ENCODE measurements at places on chromosomes 1 and 21.

GRCh38 chr21:45060675-45061311 is 13.6 kb upstream of the ADARB1 start:
- no peak for DNase-seq

GRCh38 chr1:23748016-23748415 is 4.7 kb downstream of the ELOA start:
- DNase-seq: no peak

DNA sequence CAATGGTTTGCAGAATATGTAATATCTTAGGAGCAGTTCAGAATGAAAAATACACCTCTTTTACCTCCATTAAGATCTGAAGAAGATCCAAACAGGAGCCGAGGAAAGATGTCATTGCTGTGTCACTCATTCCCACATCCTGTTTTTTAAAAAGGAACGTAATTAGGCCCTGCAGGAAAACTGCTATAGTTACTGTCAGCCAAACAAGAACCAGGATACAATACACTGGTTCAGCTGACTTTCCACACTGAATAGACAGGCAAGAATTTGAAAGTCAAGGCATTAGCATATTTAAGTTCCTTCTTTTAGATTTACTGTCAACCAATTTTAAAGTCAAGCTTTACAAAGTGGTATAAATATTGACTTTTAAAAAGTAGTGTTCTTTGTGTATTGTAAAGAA is 63.8 kb downstream of the IARS2 start:
- DNase-seq: no peak

DNA sequence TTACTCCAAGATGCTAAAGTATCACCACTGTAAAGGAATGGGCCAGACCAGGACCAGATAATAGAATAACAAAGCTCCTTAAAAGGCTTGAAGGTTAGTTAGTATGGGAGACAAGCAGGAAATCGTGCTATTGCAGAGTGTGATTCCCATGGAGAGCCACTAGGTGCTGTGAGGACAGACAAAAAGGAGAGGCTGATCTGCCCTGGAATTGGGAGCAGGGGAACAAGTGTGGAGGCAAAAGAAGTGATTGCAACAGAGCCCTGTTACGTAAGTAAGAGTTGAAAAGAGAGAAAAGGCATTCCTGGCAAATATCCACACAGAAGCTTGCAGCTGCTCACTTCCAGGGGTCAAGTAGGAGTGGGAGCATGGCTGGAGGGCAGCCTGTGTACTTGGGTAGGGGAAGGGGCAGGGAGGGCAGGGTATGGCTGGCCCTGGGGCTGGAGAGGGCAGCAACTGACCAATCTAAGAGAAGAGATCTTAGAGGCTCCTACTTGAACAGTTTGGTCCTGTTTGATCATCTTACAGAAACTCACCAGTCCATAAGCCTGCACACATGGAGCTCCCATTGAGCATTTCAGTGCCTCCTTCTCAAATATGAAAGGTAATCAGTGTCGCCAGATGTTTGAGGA is 207.7 kb upstream of the GJB5 start:
- no peak for DNase-seq

DNA sequence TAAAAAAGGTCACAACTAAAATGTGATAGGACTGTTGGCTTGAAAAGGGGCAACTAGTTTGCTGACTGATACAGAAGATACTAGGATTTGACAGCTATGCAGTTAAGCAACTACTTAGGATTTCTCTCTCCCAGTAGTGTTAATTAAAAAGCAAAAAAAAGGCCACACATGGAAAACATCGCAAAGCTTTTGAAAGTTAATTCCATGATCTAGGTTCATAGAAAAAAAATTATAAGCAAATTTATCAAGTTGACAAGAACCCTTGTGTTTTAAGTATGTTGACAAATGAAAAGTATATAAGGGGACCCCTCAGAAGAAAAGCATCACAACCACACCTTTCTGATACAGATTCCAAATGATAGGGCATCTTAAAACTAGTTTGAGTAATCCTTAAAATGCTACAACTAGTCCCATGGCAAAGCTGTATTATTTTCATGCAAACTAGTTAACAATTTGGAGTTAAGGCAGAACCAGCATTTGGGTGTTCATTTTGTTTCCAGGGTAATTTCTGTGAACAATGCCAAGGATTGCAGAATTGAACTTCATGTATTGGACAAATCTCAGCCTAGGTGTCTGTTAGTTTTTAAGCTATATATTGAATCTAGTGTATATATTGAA is 4.1 kb downstream of the PNRC2 start:
- DNase-seq: no peak

GRCh38 chr1:94542088-94542870 is 720 bp upstream of the F3 start:
- no peak for DNase-seq

DNA sequence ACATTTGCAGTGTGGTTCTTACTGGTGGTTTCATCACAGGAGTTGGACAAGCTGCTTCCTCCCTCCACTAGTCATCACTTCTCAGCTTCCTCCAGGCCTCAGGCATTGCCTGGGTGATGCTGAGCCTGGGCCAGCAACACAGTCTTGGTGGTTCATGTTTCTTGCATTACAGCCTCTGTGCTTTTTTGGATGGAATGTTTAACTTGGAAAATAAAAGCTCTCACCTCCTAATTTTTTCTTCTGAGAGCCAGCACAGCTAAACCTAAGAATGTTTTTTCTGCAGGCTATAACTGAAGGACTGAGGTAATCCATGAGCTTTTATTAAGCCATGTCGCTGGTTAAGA is 66.1 kb upstream of the RHOU start:
- DNase-seq: no peak

DNA sequence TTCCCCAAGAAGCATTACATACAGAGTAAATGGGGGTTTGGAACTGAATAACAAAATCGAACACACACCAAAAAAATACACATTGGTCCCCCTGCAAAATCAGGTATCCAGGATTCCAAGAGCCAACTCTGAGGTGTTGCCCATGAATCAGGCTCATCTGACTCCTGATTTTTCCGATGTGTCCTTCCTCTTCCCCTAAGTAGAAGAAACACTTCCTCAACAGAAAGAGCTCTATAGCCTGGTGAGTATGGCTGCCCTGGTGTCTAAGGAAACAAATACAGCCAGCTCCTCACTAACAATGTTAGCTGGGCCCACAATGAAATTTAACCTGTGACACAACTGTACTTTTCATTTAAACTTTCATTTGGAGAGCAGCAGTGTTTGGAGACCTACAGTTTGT is 33.6 kb downstream of the ERI3 start:
- DNase-seq: no peak

DNA sequence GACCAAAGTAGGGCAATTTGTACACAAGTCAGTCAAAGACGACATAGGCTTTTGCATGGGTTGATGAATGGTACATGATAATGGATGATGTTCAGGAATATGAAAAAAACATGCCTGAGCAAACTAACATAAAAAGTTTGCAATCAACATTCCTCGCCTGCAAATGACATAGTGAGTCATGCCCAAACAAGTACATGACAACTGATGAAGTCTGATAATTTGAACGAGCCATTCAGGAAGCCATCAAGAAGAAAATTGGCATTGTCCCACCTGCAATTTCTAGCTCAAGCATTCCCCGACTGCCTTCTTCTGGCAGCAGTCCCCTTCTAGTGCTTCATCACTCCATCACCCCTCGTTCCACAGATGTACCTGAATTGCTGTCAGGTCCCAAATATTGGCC is 118.4 kb upstream of the NR5A2 start:
- DNase-seq: no peak

- DNase-seq: no peak
Measured at GRCh38 chr21:33760641-33761440, 118.5 kb downstream of the ITSN1 start.

- no peak for DNase-seq
Measured at GRCh38 chr1:59577774-59578173, 237.0 kb upstream of the HOOK1 start.
